ENCODE measurements at places on chromosomes 1 and 21. TPM values are rescaled to one million over a fixed set of nuclear protein-coding genes. Genes with fewer than 3 reads are reported as not detected.

DNA sequence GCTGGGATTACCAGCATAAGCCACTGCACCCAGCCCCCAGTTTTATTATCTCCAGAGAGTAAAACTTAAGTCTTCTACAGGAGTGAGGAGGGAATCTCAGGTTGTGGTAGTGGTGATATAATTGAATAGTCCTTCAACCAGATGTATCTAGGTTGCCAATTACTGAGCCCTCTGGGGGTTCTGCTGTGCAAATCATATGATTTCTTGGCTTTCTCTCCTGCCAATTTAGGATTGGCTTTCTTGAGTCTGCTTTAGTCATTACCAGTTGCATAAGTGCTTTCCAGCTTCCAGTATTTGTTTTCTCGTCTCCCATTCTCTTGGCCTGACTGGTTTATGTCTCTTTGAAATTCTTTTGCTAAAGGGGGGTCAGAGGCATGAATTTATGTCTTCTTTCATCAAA lies 11.1 kb downstream of the CPT2 start:
- H3K4me1 ChIP-seq: no peaks in the 10 kb centered on the region
- no peak overlapping the region for H3K4me3 ChIP-seq
- no peak overlapping the region for H3K27ac ChIP-seq
- DNase-seq: no peak
- H3K27me3 ChIP-seq: no peaks in the 10 kb centered on the region

GRCh38 chr1:200029035-200029821 lies 1.7 kb downstream of the NR5A2 start:
- H3K36me3 ChIP-seq: no peaks in the 10 kb centered on the region
- H3K27me3 ChIP-seq: peaks cover 47% of the 10 kb centered on the region
- peak overlapping the region; percentile 39 for H3K4me3 ChIP-seq
- H3K27ac ChIP-seq: no peak overlapping the region

DNA sequence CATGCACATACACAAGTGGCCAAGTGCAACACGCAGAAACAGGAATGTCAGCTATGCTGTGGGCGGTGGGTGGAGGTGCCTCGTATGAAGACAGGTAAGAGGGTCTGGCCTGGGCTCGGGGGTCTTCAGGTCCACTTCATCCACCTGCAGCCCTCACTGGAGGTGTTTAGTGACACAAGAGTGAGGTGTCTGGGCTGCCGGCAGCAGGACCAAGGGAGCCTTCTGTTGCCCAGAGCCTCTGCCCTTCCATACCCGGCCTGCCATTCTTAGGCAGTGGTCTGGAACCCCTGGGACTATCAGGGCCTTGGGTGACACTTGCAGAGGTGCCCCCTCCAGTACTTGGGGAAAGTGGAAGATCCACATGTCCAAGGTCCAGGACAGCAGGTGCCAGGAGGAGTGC lies 21.7 kb upstream of the ACTRT2 start:
- H3K27me3 ChIP-seq: peaks cover 6% of the 10 kb centered on the region

DNA sequence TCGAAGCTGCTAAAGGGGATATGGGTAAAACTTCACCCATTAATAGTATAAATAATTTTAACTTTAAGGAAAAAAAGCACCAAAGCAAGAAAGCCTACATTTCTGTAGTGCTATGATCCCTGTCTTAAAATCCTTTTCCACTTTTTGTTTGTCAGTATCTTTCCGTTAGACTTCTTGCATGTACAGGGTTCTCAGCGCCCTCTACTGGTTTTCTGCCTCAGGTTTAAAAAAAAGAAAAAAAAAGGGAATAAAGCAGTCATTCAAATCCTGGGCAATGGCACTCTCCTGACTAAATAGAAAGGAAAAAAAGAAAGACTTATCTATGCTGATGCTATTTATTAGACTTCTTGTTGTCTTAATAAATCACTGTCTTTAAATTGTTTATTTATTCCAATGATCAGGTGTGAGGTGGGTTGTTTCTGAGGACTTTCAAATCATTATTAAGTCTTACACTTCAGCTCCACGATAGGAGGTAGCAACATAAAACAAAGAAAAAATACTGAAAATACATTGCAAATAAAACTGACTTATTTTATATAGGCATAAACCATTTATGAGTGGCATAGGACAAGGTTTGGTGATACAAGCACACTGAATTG lies 475.4 kb upstream of the NR5A2 start:
- no peaks in the 10 kb centered on the region for H3K36me3 ChIP-seq
- H3K27ac ChIP-seq: no peak overlapping the region
- peak; percentile 21 for DNase-seq
- no peak overlapping the region for H3K4me3 ChIP-seq
- H3K4me1 ChIP-seq: no peaks in the 10 kb centered on the region
- H3K27me3 ChIP-seq: peaks cover 3% of the 10 kb centered on the region

DNA sequence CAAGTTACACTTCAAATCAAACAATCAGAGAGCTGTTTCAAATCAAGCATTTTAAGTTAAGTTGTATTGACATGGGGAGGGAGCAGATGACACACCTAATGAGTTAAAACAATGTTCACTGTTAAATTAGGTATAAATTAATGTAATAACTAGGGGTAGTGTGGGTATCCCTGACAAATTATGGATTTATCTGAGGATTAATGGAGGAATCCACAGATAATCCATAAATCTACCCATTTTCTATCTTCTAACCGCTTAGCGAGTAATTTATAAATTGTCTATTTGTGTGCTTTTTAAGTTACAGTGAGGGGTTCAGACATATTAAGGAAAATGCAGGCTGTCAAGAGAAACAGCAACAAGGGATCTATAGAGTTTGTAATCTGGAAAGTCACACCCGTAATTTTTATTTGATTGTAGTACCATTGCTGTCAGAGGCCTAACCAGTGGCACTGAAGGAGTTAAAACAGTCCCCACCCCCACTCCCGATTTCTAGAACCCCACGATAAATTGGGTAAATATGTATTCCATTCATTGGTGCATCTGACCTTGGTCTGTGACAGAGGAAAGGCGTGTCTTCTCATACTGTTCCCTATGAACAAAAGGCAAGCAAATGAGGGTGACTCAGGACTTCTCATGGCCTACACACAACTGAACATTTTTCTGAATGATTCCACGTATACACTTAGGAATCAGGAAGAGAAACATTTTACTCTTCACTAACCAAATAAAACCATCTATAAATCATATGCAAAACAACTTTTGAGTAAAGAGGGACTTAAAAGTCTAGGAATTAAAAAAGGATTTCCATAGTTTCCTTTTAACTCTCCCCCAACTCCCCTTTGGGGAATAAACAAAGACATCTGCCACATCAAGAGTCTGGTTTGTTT lies 7.4 kb downstream of the IRF2BP2 start:
- no peaks in the 10 kb centered on the region for H3K27me3 ChIP-seq
- peak overlapping the region; percentile 70 for H3K27ac ChIP-seq
- H3K4me3 ChIP-seq: peak overlapping the region; percentile 43
- DNase-seq: no peak
- H3K36me3 ChIP-seq: peaks cover 48% of the 10 kb centered on the region

DNA sequence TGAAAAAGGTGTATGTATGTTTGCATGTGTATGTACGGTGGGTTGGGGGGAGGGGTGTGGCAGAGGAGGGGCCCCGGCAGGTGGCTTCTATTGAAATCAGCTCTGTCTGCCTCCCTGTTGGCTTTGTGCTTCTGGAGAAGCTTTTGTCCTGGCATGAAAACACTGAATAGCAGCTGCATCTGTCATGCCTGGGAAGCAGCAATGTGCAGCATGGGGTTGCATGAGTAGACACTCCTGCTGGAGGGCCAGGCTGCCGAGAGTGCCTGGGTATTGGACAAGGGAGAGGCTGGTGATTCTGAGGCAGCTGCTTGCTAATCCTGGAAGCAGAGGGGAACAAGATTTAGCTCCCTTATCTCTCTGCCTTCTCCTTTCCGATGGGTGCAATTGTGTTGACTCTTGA lies 20.5 kb downstream of the MAPKAPK2 start:
- peaks cover 7% of the 10 kb centered on the region for H3K36me3 ChIP-seq
- H3K4me1 ChIP-seq: peaks cover 82% of the 10 kb centered on the region
- H3K4me3 ChIP-seq: no peak overlapping the region
- no peak for DNase-seq

DNA sequence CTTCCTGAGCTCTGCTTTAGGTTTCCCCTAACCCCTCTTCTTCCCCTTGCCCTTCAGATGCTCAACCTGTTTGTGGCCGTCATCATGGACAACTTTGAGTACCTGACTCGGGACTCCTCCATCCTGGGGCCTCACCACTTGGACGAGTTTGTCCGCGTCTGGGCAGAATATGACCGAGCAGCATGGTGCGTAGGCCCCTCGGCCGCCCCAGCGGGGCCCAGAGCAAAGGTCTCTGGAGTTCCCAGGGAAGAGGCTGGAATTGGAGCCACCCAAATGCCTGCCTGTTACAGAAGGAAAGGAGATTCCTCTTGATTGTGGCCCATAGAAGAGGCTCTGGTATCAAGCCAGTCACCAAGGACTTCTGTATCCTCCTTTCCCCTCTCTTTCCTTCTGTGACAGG lies 285.5 kb downstream of the ZNF648 start:
- no peak overlapping the region for H3K27ac ChIP-seq
- DNase-seq: no peak
- H3K27me3 ChIP-seq: peaks cover 1% of the 10 kb centered on the region
- H3K36me3 ChIP-seq: no peaks in the 10 kb centered on the region
- no peaks in the 10 kb centered on the region for H3K4me1 ChIP-seq

- no peaks in the 10 kb centered on the region for H3K36me3 ChIP-seq
- no peaks in the 10 kb centered on the region for H3K4me1 ChIP-seq
- H3K27me3 ChIP-seq: peaks cover 16% of the 10 kb centered on the region
- no peak overlapping the region for H3K27ac ChIP-seq
- no peak overlapping the region for H3K4me3 ChIP-seq
Measured at GRCh38 chr1:47839433-47839760, 157.8 kb downstream of the TRABD2B start.

DNA sequence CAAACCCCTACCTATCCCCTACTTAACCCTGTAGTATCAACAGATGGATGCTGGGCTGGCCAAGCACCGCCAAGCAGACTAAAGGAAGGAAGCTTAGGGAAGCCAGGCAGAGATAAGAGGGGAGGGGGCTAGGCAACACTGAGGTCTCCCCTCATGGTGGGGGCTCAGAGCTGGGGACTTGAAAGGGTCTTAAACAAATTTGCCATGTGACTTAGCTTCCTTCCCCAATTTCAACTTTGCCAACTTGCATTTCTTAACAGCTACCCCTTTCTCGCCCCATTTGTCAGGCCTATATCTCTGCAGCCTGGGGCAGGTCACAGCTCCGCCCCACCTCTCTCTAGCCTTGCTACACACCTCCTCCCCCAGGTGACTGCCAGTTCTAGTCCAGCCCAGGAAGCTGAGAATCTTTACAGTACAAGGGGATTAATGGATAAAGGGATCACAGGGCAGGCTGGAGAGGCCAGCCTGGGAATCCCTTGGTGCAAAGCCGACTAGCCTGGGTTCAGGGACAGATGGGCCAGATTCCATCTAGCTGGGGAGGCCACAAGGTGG lies 3.4 kb downstream of the KIF21B start:
- H3K27me3 ChIP-seq: no peaks in the 10 kb centered on the region
- peaks cover 61% of the 10 kb centered on the region for H3K36me3 ChIP-seq
- peaks cover 74% of the 10 kb centered on the region for H3K4me1 ChIP-seq
- H3K27ac ChIP-seq: peak overlapping the region; percentile 99
- peak; percentile 67 for DNase-seq
- H3K4me3 ChIP-seq: peak overlapping the region; percentile 96

GRCh38 chr1:56258371-56258770 lies 321.0 kb downstream of the PLPP3 start:
- H3K27me3 ChIP-seq: no peaks in the 10 kb centered on the region
- no peaks in the 10 kb centered on the region for H3K4me1 ChIP-seq
- H3K27ac ChIP-seq: no peak overlapping the region
- no peak for DNase-seq
- H3K4me3 ChIP-seq: no peak overlapping the region

DNA sequence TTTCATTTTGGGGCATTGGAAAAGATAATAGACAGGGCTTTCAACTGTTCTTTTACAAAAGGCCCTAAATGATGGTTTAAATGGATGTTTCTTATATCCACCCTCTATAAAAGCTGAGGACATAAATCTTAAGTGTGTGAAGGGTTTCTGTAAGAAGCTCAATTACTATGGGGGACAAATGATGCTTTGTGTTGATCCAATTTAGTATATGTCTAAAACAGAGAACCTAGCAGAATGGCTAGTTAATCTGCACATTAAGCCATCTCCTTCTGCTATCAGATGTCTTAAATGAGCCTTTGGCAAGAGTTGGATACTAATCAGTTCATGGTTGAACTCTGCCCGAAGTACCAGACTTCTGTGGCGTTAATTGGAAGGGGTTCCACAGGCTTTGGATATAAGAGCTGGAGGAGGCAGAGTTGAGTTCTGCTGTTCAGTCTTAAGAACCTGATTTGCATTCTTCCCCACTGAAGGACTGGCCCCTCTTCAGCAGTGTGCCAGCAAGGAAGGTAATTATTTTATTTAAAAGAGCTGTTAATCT lies 43.1 kb downstream of the PTGFRN start:
- H3K4me1 ChIP-seq: no peaks in the 10 kb centered on the region
- no peaks in the 10 kb centered on the region for H3K36me3 ChIP-seq
- no peak for DNase-seq
- H3K27ac ChIP-seq: no peak overlapping the region

DNA sequence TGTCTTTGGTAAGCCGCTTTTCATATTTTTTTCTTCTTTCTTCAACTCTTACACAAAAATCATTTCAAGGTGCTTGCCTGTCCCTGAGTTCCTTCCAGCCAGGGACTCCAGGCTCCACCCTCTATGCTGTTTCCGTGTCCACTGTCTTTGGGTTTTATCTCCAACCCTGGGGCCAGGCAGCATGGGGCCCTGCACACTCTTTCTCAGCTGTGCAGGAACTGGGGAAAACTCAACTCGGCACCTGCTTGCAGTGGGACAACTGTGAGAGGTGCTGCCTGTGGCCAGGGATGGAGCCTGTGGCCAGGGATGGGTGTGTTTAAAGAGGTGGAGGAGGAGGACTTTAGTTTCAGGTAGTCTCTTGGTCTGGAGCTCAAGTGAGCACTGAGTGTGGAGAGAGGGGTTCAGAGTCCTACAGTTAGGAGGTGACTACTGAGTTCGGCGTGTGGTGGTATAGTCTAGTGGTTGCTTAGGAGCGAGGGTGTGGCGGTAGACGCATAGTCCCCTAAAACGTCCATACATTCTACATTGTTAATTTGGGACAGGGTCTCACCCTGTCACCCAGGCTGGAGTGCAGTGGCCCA lies 13.4 kb downstream of the TNFRSF8 start:
- DNase-seq: no peak
- peaks cover 46% of the 10 kb centered on the region for H3K36me3 ChIP-seq
- H3K27me3 ChIP-seq: no peaks in the 10 kb centered on the region
- H3K4me3 ChIP-seq: no peak overlapping the region
- peaks cover 73% of the 10 kb centered on the region for H3K4me1 ChIP-seq

DNA sequence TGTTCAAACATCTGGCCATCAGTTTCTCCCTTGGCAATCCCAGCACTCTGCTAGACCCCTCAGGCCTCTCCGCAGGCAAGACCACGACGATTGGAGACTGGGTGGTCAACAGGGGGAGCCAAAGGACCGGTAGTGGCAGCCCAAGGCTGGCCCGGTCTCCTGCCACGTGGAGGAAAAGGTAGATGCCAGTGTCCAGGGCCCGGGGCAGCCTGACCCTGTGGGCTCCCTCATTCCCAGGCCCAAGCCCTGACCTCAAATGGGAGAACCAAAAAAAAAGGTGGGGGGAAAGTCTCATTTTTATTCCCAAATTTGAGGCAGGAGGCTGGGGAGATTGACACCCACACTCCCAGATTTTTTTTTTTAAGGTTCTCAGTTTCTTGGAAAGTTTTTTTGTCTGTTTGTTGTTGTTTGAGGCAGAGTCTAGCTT lies 24.8 kb downstream of the S100A6 start:
- H3K4me1 ChIP-seq: peaks cover 40% of the 10 kb centered on the region
- H3K27ac ChIP-seq: no peak overlapping the region
- no peak overlapping the region for H3K4me3 ChIP-seq

Gene CD53
- 659 TPM for total RNA-seq

Gene CLCA2
- total RNA-seq: not detected

Gene FOXD3
- not detected for total RNA-seq

Gene HCRTR1
- total RNA-seq: not detected

Data from activated CD4-positive, alpha-beta memory T cell treated with anti-CD3 and anti-CD28 coated beads, Interleukin-2, amount 10 ng/mL, durations not matched to agents 7 days and 5 days (primary cell).